T-cell (primary cell): ENCODE measurements at places on chromosomes 12 and 14. TPM values are rescaled to one million over a fixed set of nuclear protein-coding genes. Genes with fewer than 3 reads are reported as not detected.

SERPINA12 gene
- total RNA-seq: not detected

- no peaks in the 10 kb centered on the region for H3K36me3 ChIP-seq
- H3K4me3 ChIP-seq: peak overlapping the region; percentile 37
- no peaks in the 10 kb centered on the region for H3K27me3 ChIP-seq
- H3K4me1 ChIP-seq: peaks cover 9% of the 10 kb centered on the region
- no peak overlapping the region for H3K27ac ChIP-seq
These were observed 13.9 kb upstream of the NR4A1 start for GRCh38 chr12:52037248-52037861.

DNA sequence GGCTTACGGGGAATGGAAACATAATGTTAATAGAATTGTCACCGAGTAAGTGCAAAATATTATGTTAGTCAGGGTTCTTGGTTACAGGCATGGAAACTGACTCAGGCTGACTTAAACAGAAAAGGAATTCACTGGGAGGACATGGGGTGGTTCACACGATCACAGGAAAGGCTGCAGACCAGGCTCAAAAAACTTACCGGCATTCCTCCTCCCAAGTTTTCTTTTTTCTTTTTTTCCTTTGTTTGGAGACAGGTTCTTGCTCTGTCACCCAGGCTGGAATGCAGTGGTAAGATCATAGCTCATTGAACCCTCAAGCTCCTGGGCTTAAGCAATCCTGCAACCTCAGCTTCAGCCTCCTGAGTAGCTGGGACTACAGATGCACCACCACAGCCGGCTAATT is 11.9 kb upstream of the UBE2N start:
- H3K4me1 ChIP-seq: peaks cover 4% of the 10 kb centered on the region
- no peak overlapping the region for H3K27ac ChIP-seq
- DNase-seq: no peak
- H3K27me3 ChIP-seq: peaks cover 3% of the 10 kb centered on the region
- H3K4me3 ChIP-seq: no peak overlapping the region
- no peaks in the 10 kb centered on the region for H3K36me3 ChIP-seq

LAG3 gene
- 7.3 TPM for total RNA-seq

DNA sequence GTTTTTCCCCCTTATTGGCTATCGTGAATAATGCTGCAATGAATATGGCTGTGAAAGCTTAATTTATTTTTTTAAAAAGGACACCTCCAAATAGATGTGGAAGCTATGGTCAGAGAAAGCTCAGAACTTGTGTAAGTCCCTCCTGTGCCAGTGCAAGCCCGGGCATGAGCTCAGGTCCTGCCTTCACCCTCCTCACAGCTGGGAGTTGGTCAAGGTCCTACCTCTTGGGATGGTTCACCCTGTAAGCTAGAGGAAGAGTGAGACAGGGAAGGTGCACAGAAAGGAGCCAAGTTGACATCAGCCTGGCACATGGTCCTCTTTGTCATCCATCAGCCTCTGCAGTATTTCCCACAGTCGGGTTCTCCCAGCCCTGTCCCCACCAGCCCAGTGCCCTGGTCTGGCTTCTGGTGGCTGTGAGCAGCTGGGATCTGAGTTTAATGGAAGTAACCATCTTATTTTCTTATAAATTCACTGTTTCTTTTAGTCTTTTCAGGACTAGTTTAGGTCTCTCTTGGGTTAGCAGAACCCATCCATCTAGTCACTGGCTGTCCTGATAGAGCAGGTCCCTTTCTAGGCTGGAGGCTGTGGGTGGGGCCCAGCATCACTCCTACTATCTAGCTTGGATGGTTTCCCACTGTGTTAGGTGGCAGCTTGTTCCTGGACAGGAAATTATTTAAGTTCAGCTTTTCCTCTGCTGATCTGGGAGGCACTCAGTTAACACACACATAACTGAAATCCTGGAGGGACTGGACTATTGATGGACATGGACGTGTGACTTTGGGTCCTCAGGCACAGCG is 11.8 kb upstream of the PLEKHG3 start:
- no peaks in the 10 kb centered on the region for H3K36me3 ChIP-seq
- H3K27ac ChIP-seq: no peak overlapping the region
- H3K27me3 ChIP-seq: no peaks in the 10 kb centered on the region
- peaks cover 5% of the 10 kb centered on the region for H3K4me1 ChIP-seq
- H3K4me3 ChIP-seq: no peak overlapping the region

DNA sequence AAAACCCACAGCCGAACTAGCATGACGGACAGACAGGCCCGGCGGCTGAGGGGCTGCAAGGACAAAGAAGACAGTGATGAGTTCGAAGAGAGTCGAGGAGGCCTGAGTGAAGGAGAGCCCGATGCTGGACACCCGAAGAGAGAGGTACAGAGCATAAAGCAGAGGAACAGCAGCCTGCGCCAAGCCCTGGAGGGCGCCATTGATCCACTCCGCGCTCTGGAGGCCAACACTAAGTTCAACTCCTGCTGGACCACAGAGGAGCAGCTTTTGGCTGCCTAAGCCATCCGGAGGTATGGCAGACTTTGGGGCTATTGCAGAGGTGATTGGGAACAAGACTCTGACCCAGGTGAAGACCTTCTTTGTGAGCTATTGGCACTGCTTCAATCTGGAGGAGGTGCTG is 7.8 kb upstream of the PLXNC1 start:
- H3K4me3 ChIP-seq: no peak overlapping the region
- H3K4me1 ChIP-seq: no peaks in the 10 kb centered on the region
- no peak for DNase-seq
- no peaks in the 10 kb centered on the region for H3K27me3 ChIP-seq
- no peak overlapping the region for H3K27ac ChIP-seq
